Osteoblast (primary cell): ENCODE measurements at places on chromosomes 1 and 21.

DNA sequence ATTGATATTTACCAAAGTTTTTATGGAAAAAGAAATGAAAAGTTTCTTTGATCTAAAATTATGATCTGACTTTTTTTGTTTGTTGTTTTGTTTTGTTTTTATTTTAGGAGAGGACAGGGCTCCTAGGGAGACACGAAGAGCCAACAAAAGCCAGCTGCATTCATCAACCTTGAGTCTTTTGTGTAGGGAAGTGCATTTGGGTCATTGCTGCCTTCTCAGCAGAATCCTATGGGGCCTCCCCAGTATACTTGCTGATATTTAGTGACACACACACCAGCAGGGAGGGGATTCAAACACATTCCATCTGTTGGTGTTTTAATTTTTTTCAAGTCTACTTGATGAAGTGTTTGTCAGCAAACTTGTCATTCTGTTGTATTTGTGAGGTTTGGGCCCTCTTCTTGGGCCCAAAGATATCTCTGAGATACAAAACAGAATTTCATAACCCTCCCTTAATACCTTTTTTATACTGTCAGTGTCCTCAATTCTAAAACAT is 203.5 kb downstream of the NTNG1 start:
- no peaks in the 10 kb centered on the region for H3K36me3 ChIP-seq
- H3K4me1 ChIP-seq = no peaks in the 10 kb centered on the region
- no peaks in the 10 kb centered on the region for H3K27me3 ChIP-seq
- H3K4me3 ChIP-seq = no peak overlapping the region
- H3K27ac ChIP-seq = no peak overlapping the region

DNA sequence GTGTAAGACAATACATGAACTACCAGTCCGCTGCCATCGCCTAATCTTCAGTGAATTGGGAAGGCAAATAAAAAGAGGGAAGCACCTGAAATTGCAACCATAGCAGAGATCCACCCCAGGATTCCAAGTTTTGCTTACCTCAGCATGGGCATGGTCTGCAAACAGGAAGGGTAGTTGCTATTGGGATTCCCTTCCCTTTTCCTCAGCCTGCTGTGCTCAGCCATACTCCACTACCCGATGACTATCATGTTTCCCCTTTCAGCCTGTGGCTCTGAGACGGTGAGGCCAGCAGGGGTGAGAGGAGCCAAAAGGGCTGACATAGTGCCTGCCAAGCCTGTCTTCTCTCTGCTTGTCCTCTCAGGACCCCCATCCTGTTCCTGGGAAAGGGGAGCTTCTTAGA is 64.2 kb downstream of the GPR137B start:
- H3K36me3 ChIP-seq = no peaks in the 10 kb centered on the region
- DNase-seq = no peak
- H3K4me1 ChIP-seq = peaks cover 13% of the 10 kb centered on the region
- no peak overlapping the region for H3K27ac ChIP-seq

DNA sequence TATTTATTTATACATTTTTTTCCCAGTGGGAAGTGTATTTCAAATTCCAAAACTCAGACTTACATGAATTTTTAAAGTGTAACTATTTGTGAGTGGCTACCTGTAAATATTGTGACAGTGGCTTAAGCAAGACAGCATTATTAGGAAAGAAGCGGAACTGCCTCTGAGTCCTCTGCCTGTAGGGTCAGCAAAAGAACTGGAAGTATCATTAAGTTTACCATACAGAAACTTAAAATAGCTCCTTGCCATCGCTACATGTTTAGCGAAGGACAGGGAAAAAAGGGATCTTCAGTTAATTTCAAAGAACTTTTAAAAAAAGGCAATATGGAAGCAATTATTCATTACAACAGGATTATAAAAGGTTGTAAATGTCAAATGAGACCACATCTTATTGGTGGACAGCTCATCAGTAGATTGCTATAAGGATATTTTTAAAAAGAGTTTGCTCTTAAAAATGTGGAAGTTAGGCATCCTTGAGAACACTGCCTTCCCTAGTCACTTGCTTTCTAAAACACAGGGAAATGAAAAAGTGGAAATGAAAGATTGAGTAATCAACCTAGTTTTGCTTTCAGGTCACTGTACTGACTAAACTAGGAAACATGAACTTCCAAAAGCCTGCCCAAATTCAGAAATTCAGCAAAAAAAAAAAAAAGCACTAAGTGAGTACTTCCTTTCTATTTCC is 39.2 kb downstream of the NSL1 start:
- H3K27ac ChIP-seq = peak overlapping the region; percentile 59
- H3K4me1 ChIP-seq = peaks cover 20% of the 10 kb centered on the region

DNA sequence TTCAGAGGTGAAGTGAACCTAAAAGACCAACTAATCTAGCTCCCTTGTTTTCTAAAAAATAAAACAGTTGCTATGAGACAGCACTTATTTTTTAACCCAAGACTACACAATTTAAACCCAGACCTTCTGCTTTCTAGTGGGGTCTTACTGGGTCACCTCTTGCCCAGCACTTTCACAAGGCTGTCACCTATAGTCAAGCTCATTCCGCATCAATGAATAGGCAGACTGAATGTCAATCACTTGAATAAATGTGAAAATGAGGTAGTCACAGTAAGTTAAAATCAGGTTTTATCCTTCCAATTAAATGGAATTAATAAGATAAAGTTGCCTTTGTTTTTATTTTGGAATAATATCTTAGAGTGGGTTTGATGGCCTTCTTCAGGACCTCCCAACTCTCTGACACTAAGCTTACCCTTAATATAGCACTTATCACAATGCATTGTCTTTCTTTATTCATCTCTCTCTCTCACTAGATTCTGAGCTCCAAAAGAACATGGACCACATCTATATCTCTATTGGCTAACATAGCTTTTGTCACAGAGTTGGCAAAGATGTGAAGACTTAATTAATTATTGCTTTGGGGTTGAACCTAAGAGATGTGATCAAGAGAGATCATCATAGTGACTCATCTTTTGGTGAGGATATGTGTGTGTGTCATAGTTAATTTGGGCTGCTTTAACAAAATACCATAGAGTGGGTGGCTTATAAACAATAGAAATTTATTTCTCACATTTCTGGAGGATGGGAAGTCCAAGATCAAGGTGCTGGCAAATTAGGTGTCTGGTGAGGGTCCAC is 248.7 kb upstream of the DAB1 start:
- H3K4me1 ChIP-seq = no peaks in the 10 kb centered on the region
- H3K4me3 ChIP-seq = no peak overlapping the region
- no peak for DNase-seq

- H3K27me3 ChIP-seq = no peaks in the 10 kb centered on the region
- H3K36me3 ChIP-seq = no peaks in the 10 kb centered on the region
- peaks cover 14% of the 10 kb centered on the region for H3K4me1 ChIP-seq
- peak; percentile 66 for DNase-seq
Observed at GRCh38 chr1:212167098-212167497, 118.1 kb upstream of the PPP2R5A start.

- no peak overlapping the region for H3K4me3 ChIP-seq
- H3K36me3 ChIP-seq = no peaks in the 10 kb centered on the region
- no peak for DNase-seq
- no peaks in the 10 kb centered on the region for H3K27me3 ChIP-seq
Observed at GRCh38 chr21:28539623-28539988, 453.1 kb downstream of the LTN1 start.

- no peaks in the 10 kb centered on the region for H3K4me1 ChIP-seq
- H3K36me3 ChIP-seq = no peaks in the 10 kb centered on the region
- H3K4me3 ChIP-seq = no peak overlapping the region
- DNase-seq = no peak
Observed at GRCh38 chr1:147717051-147717705, 43.2 kb downstream of the GJA5 start.

DNA sequence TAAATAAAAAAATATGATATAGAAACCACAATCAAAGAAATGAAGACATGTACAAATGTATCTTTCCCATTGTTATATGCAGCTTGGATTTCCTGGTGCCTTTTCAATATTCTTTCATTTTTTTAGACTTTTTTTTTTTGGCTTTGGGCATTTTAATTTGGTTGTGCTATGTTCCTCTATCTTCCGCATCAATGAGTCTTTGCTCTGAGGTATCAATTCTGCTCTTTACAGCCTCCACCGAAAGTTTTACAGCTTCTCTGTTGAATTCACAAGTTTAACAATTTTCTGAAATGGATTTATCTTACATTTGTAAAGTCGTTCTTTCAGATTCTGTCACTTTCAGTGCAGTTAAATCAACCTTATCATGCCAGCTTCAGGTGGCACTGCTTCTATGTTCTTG is 50.5 kb downstream of the OMA1 start:
- H3K4me1 ChIP-seq = no peaks in the 10 kb centered on the region
- no peak for DNase-seq
- no peak overlapping the region for H3K4me3 ChIP-seq

- H3K4me1 ChIP-seq = no peaks in the 10 kb centered on the region
- peaks cover 2% of the 10 kb centered on the region for H3K27me3 ChIP-seq
- H3K27ac ChIP-seq = no peak overlapping the region
- no peaks in the 10 kb centered on the region for H3K36me3 ChIP-seq
Observed at GRCh38 chr1:62392951-62393350, 43.9 kb upstream of the USP1 start.

GRCh38 chr1:233211595-233211994 is 83.9 kb downstream of the PCNX2 start:
- peak; percentile 60 for DNase-seq
- H3K4me1 ChIP-seq = no peaks in the 10 kb centered on the region
- no peaks in the 10 kb centered on the region for H3K36me3 ChIP-seq
- H3K27ac ChIP-seq = no peak overlapping the region
- H3K27me3 ChIP-seq = no peaks in the 10 kb centered on the region

DNA sequence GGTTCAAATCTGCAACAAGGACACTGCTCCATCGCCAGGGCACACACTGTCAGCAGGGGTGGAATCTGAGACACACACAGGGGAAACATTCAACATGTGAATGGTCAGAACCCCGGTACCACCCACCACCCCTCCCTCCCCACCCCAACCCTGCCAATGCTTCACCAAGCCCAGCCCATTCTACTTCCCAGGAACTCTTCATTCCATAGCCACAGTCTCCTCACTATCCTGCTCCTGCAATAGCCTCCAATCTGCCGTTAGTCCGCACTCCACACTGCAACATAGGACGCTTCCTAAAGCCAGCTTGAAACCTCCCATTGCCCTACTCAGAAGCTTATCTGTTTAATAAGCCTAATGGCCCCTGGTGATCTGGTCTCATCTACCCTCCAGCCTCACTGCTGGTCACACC is 7.5 kb upstream of the RAB3B start:
- DNase-seq = no peak
- peaks cover 3% of the 10 kb centered on the region for H3K4me1 ChIP-seq
- H3K4me3 ChIP-seq = no peak overlapping the region
- H3K27ac ChIP-seq = no peak overlapping the region
- no peaks in the 10 kb centered on the region for H3K36me3 ChIP-seq

- no peak overlapping the region for H3K4me3 ChIP-seq
- H3K27me3 ChIP-seq = no peaks in the 10 kb centered on the region
Observed at GRCh38 chr1:244362476-244362875, 89.2 kb downstream of the ADSS2 start.

- H3K27ac ChIP-seq = no peak overlapping the region
- H3K36me3 ChIP-seq = no peaks in the 10 kb centered on the region
- H3K27me3 ChIP-seq = peaks cover 25% of the 10 kb centered on the region
- no peak for DNase-seq
Observed at GRCh38 chr1:20028125-20028524, 41.9 kb upstream of the PLA2G5 start.

- no peaks in the 10 kb centered on the region for H3K4me1 ChIP-seq
- H3K27ac ChIP-seq = no peak overlapping the region
- H3K27me3 ChIP-seq = no peaks in the 10 kb centered on the region
- H3K36me3 ChIP-seq = no peaks in the 10 kb centered on the region
Observed at GRCh38 chr21:30340714-30341573, 3.5 kb upstream of the KRTAP27-1 start.
